Mesothelial cell of epicardium (in vitro differentiated cells): ENCODE measurements at places on chromosomes 12 and 14. TPM values are rescaled to one million over a fixed set of nuclear protein-coding genes. Genes with fewer than 3 reads are reported as not detected.

DNA sequence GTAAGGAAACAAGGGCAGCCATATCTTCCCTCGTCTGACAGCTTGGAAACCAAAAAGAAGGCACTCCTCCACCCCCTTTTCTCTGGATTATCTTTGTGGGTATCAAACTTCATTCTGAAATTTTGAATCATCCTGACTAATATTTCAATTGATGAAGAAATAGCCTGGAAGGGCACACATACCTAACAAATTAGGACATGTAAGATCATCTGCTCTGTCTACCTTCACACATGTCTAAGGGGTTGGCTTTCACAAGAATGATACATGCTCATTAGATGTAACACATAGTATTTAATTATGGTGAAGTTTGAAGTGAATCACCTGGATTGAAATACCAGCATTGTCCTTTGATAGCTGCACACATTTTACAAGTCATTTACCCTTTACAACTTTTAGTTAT is 348.1 kb upstream of the RPL10L start:
- DNase-seq = no peak

Gene GPRC5D
- total RNA-seq = not detected in 3 replicates

Gene BCL7A
- total RNA-seq = 33.8 to 40.1 TPM (median 34.6 TPM) in 3 replicates

Gene SMCO2
- total RNA-seq = not detected in 3 replicates

DNA sequence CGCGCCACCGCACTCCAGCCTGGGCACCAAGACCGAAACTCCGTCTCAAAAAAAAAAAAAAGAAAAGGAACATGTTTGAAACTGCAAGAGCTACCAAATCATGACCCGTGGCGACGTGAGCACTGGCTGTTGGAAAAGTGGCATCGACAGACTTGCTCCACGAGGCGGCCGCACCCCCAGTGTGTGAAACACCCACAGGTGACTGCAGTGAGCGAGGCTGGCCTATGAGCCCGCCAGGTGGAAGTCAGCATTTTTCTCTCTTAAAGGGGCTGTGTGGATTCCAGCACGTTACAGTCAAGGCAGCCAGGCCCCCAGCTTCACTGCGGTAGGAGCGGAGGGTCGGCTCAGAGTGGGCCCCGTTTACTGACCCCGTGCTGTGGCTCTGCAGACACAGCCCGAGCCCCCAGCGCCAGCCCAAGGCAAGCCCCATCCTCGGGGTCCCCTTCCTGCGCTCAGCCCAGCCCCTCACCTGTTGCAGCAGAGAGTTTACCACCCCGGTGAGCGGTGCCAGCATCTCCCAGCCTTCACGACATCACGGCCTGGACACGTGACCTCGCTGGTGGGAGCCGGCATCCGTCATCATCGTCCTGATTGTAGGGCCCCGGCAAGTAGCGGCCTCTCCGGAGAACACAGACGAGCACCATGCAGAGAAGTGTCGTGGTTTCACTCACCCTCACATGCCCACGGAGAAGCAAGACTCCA is 54.3 kb upstream of the FBRSL1 start:
- no peak for DNase-seq

DNA sequence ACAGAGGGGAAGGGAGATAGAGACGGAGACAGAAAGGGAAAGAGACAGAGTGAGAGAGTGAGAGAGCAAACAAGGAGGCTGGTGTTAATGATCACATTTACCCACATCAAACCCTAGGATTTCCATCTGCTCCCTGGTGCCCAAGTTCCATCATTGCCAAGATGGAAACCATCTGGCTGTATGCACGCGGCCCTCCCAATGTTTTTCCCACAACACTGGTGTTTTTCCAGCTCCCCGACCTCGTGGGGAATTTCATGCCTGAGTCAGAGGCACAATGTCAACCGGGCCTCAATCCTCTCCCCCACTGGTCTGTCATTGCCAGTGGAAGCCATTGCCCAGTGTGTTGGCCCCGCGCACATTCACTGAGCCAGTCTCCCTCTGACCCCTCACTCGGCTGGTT is 19.9 kb upstream of the BDKRB2 start:
- no peak for DNase-seq

GRCh38 chr14:24674204-24674970 is 40.4 kb upstream of the GZMB start:
- no peak for DNase-seq

DNA sequence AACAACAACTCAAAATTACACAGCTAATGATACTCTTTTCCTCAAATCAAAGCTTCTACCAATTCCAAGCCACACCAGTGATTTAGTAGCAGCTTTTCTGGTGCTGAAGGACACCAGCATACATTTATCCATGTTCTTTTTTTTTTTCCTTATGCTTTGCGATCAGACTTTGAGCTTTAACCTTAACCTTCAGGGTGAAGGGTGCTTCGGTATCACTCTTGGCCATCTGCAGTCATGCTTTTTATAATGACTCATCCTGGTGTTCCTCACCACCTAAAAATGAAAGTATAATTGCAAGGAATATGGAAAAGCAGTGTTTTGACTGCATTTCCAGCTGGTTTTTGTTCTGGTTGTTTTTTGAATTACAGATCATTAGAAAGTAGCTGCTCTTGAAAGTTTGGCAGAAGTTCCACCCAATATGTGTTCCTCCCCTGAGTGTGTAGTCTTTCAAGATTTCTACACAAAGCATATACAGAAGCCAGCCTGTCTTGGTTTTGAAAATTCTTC is 1.3 kb upstream of the SLC41A2 start:
- DNase-seq = no peak

Gene KRT78
- total RNA-seq = not detected in 3 replicates

DNA sequence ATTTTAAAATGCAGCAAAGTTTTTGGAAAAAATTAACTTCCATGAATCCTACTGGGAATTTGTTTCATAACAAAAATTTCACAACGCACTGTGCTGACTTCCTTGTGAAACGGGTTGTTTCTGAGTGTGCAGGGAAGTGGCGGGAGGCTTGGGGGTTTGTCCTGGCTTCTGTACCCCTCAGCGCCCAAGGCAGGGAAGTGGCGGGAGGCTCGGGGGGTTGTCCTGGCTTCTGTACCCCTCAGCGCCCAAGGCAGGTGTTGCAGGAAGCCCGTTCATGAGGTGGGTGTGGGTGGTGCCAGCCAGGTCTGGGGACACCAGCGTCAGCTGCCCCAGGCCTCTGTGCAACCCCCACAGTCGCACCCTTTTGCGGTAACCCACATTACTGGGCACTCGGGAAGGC is 25.1 kb downstream of the ADGRD1 start:
- DNase-seq = no peak

GRCh38 chr12:75690296-75690955 is 179.0 kb upstream of the KRR1 start:
- DNase-seq = no peak

GRCh38 chr14:73759183-73759713 is 45.1 kb upstream of the PNMA1 start:
- DNase-seq = peak; percentile 69

DNA sequence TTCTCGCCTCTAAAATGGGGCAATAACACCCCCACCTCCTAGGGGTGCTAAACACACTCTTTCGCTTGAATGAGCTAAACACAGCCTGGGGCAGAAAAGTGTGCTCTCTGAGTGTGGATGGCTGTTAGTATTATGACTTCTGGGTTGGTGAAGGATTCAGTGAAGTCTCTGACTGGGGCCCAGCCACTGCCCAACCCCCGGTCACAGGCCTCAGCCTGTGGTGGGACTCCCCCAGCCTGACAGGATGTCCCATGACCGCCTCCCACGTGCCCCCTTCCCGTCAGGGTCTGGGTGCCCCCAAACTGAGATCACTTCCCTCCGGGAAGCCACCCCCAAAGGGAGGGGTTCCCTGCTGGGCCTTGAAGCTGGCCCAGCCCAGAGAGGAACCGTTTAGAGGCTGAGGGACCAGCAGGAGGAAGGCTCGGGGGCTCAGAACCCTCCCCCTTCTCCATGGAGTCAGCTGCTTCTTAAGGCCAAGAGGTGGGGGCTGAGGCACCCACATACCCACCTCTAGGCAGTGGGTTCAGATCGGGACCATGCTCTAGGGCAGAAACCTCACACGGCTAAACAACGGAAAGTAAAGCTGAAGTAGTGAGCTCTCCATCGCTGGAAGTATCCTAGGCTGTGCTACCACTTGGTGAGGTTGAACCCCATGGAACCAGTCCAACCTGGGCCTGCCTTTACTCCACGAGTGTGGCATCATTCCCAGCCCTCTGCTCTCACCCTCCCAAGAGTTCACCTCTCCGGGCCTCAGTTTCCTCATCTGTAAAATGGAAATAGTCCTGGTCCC is 13.8 kb downstream of the DTX1 start:
- no peak for DNase-seq

DNA sequence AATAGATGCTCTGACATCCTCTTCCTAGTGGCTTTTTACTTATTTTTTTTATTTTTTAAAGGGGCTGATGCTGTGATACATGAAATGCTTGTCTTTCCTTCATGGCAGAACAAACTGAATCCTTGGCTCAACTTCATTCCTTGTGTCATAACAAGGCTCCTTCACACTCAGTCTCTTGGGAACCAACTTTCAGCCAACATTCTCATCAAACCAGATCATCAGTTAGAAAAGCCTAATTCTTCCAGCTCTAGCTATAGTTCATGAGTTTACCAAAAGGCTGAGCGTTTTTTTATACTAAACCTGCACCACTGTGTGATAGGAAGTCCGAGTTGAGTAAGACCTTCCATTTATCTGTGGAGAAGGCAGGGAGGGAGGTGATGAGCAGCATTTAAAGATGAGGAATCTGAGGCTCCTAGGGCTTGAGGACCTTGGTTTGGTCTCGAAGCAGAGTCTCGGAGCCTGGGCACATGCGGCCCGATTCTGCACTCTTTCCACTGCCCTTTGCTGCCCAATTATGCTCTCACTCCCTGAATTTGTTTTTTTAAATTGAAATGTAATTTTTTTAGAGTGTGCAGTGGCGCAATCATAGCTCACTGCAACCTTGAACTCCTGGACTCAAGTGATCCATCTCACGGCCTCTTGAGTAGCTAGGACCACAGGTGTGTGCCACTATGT is 8.2 kb downstream of the GPRC5D start:
- no peak for DNase-seq

DNA sequence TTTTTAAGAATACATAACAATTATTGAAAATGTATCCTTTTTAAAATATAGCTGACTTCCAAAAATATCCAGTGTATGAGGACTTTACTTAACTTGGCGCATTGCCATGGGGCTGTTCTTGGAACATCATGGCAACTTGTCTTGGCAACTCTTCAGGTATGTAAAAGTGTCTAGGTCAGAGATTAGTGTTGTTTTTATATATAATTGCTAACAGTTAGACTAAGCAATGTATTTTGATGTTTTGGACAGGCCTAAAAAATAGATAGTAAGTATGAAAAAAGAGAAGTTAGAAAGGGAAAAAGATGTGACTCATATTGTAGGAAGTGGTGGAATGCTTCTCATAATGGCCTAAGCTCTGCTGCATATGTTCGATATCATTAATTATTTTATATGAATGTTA is 70.9 kb downstream of the MON2 start:
- DNase-seq = no peak

DNA sequence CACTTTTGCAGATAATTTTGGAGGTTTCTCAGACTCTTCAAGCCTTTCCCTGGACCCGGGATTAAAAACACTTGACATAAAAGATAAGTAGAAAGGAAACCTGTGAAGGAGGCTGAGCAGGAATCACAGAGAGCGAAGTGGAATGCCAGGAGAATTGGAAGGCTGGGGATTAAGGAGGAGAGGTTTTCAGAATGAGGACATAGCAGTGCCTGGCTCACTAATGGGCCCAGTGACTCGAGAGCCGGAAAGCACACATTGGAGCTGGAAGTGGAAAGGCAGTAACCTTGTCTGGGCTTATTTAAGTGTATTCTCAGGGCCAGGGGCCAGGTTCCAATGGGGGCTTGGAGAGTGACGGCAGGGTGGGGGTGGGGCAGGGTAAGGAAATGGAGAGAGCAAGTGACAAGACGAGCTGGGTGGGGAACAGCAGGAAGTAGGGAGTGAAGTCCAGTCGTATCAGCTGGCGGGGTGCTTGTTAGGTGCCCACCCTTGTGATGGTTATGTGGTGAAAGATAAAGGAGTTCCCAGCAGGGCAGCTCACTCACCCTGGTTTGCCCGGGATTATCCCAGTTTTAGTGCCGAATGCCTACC is 13.1 kb downstream of the EVL start:
- DNase-seq = no peak

DNA sequence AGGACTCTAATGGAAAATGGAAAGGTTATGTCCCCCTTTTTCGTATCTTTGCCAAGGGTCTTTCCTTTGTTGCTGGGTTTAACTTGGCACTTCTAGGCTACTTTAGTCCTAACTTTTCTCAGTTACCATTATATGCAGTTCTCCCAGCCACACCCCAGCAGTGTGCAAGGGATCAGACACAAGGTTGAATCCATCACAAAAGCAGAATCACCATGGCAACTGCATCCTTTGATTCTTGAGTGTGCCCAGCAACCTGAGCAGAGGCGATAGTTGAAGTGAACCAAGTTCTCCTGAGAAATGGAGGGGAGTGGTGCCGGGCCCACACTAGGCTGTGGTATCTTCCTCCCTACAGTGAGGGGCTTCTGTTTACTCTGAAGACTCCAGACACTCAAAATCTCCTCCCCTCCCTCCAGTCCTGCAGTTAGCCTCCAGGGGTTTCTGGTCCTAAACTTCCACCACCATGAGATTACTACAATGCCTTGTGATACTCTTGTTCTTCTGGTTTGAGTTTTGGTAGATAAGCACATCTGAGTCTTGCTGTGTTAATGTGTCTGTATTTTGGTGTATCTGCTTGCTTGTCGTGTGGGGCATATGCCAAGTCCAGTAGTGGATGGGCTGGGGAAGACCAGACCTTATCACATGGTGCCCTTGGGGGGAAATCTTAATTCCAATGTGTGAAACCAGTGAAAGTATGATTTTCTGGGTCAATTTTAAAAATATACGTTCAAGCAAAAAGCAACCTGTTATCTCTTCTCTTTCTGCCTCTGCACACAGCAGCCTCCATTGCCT is 183.9 kb downstream of the CACNA1C start:
- DNase-seq = no peak

Gene ACSS3
- 22.9 to 24.3 TPM (median 23.4 TPM) in 3 replicates for total RNA-seq

DNA sequence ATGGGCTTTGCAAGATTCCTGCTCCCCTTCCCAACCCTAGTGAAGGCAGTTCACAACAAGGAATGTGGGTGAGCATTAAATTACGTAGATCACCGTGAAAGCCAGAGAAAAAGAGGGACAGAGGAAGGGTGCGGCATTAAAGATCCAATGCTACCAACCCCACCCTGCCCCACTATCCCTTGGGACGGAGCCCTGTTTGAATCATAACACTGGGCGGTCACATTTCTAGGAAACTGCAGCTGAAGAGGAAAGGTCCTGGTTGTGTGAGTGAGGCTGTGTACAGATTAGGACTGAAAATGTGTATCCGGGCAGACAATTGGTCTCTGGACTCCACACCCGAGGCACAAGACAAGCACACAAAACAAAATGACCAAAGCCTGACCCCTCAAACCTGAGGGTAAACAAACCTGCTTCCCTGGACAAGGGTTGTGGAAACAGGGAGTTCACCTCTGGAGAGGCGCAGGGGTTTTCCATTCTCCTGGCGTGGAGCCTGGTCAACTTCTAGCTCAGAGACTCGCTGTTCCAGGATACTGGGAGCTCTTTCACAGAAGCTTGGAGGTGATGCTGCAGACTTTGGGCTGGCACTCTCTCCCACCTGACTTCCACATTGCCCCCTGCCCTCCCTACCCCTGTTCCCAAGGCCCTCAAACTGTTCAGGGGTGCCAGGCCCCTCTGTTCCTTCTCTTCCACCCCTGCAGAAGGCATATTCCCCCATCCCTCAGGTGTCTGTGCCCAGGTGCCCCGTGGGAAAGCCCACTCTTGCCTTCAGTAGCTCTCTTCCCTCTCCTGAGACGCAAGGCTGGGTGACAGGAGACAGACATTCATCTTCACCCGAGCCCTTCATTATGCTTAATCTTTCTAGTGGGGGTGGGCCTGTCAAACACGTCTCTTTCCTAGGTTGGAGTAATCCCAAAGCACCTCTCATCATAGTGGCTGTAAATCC is 16.5 kb downstream of the NINJ2 start:
- no peak for DNase-seq
